Pericardium fibroblast (primary cell): ENCODE measurements at places on chromosomes 12 and 14. TPM values are rescaled to one million over a fixed set of nuclear protein-coding genes. Genes with fewer than 3 reads are reported as not detected.

The CYP27B1 gene
- 0.68 and 1.6 TPM in 2 replicates for total RNA-seq

The RNASE2 gene
- not detected in 2 replicates for total RNA-seq

The CELA1 gene
- total RNA-seq: not detected in 2 replicates

The TMEM116 gene
- 7.5 and 10.7 TPM in 2 replicates for total RNA-seq

The MDGA2 gene
- not detected in 2 replicates for total RNA-seq
